ENCODE measurements at places on chromosomes 5 and 9. TPM values are rescaled to one million over a fixed set of nuclear protein-coding genes. Genes with fewer than 3 reads are reported as not detected.

DNA sequence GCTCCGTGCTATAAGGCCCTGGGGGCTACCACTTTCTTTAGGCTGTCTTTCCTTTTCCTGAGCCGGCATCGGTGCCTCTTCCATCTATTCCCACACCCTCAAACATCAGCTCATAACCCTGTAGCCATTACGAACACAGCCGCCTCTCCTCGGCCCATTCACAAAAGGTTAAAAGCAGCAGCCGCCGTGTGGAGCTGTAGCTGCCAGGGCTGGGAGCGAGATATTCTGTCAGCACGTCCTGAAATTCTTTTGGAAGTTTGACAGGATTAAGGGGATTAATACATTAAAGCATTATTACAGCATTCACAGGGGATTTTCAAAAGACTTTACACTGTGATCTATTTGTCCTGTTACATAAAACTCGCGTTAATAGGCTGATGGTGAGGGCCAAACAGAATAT, 428.2 kb downstream of the CDK5RAP2 start:
- no peak for DNase-seq

GRCh38 chr9:114170771-114171461, 15.6 kb downstream of the COL27A1 start:
- no peak for DNase-seq

DNA sequence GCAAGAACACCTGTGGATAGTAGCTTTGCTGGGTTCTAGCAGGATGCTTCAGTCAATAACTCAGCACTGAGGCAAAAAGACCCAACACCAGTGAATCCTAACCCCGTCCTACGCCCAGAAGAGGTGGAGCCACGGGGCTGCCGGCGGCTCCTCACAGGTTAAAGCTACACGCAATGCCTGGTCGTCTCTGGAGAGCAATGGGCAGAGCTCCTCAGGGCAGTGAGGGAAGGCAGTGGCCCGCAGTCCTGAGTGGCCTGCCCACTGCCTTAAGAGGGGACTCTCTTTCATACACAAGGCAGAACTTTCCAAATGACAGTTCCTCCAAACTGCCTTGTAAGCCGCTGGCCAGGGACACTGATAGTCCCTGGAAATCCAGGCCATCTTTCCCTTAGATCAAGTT, 244.2 kb upstream of the IRX2 start:
- DNase-seq, result no peak

- no peak for DNase-seq
Observed at GRCh38 chr9:13436591-13436990, 157.1 kb upstream of the MPDZ start.

DNA sequence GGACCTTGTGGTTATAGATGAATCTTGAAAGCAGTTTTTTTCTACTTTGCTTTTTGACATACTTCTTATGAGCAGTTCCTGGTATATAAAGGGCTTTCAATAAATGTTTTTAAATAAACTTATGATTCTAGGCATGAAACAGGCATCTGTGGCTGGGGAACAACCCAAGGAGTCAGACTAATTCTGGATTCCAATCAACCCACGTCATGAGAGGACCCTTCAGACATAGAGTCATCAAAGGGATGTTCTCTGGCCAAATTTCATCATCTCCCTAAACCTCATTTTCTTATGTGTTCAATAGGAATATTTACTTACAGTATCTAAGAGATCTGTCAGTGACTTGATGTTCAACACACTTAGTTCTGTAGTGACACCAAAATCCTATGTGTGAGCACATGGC, 243.8 kb upstream of the ZNF462 start:
- DNase-seq, result no peak

DNA sequence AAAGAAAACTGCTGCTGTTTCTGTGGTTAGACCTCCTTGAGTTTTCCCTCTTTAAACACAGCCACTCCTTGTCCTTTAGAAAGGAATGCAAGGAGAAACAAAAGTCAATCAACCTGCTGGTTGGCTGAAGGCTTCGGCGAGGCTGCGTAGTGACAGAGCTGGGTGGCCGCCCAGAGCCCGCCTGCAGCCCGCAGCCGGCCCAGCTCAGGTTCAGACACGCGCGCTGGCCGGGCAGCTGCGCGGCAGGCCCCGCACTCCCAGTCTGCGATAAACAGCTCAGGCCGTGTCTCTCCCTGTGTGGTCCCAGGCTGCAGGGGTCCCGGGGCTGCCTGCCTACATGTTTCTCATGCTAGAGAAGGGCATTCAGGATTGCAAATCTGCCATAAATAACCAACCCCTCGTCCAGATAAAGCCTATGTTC, 115.4 kb downstream of the HSD17B3 start:
- no peak for DNase-seq

- DNase-seq, result no peak
Observed at GRCh38 chr9:113427629-113428028, 17.1 kb downstream of the C9orf43 start.

- no peak for DNase-seq
Observed at GRCh38 chr9:38108326-38108725, 39.3 kb upstream of the SHB start.

- DNase-seq, result no peak
Observed at GRCh38 chr9:34928921-34929320, 29.2 kb upstream of the PHF24 start.

DNA sequence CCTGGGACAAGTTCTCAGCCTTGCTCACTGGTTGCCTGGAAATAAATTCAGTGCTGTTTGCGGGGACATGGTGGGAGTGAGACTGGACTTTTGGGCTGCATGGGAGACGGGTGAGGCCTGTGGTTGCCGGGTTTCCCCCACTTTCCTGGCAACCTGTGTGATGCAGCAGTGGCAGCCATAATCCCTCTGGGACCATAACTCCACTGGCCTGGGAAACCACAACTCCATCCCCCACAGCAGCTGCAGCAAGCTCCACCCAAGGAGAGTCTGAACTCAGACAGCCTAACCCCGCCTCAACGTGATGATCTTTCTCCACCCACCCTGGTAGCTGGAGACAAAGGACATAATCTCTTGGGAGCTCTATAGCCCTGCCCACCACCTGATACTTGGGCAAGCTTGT, 349.9 kb downstream of the PIK3R1 start:
- no peak for DNase-seq

DNA sequence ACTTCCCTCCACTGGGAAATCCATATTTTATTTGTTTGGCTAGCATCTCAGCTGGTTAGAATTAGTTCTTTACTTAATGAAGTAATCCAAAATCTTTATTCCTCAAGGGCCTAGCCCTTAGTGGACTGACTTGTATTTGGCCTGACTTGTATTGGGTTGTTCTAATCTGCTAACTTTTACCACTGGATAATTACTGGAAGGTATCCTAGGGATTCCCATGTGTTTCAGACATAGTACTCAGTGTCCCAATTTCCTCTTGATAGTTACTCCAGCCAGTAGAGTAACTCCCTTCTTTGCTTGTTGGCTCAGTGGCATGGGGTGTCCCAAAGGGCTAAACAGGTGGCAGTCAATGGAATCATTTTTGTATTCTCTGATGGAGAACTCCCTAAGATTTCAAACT, 156.0 kb downstream of the DCP2 start:
- no peak for DNase-seq

DNA sequence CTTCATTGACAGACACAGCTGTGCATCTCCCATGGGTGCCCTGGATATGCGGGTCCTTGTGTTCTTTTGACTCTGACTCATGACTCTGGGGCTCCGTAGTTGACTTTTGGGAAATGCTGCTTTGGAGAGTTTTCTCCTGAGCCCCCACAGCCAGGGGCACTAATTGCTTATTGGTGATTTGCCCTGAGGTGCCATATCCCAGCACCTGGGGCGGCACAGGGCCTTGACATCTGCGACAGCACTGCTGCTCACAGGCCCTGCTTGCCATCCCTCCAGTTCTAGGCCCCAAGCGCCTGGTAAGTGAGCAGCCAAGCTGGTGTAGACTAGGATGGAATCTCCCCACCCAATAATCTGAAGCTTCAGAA, 75.1 kb downstream of the AMBP start:
- DNase-seq, result no peak

- DNase-seq, result no peak
Observed at GRCh38 chr9:68949271-68950000, 64.5 kb downstream of the PRKACG start.

DNA sequence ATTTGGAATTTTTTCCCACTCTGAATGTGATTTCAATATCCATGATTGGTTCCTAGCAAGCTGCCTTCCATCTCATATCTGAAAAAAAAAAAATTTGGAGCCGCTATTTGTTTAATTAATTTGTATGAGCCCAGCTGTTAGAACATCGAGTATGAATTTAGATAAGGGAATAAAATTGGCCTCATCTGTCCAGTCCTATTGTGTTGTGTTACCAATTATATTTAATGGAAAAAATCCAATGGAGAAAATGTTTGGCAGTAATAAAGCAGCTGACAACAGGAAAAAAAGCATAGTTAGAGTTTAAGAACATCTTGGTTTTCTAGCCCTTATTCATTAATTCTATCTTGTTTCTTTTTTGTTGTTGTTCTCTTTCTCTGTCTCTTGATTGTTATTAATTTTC, 735.6 kb upstream of the RIOK2 start:
- DNase-seq, result no peak

GRCh38 chr5:11335881-11336760, 568.1 kb downstream of the CTNND2 start:
- DNase-seq, result no peak

GRCh38 chr9:134545543-134546245, 95.9 kb upstream of the COL5A1 start:
- no peak for DNase-seq

- DNase-seq, result no peak
Observed at GRCh38 chr5:41122459-41122858, 51.3 kb upstream of the MROH2B start.

DNA sequence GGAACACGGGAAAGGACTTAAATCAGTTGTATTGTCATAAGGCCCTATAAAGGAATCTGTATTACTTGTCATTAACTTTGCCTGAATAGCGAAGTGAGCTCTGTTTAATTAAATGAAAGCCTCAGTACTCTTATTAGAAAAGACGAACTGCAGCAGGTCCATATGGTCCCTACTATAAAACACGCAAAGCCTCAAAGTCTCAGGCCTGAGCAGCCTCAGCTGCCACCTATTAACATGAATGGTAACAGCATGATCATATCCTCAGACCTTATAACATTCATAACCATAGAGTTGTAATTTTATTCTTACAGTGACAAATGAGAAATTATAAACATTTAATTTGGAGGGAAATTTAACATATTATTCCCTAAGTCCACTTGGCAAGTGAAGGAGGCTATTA, 1113.7 kb upstream of the WWC1 start:
- no peak for DNase-seq

GRCh38 chr9:127059765-127060361, 62.6 kb downstream of the ANGPTL2 start:
- no peak for DNase-seq

GRCh38 chr5:78927657-78928282, 57.3 kb downstream of the ARSB start:
- DNase-seq, result peak; percentile 8

GRCh38 chr5:62419609-62420008, 7.0 kb downstream of the IPO11 start:
- no peak for DNase-seq

DNA sequence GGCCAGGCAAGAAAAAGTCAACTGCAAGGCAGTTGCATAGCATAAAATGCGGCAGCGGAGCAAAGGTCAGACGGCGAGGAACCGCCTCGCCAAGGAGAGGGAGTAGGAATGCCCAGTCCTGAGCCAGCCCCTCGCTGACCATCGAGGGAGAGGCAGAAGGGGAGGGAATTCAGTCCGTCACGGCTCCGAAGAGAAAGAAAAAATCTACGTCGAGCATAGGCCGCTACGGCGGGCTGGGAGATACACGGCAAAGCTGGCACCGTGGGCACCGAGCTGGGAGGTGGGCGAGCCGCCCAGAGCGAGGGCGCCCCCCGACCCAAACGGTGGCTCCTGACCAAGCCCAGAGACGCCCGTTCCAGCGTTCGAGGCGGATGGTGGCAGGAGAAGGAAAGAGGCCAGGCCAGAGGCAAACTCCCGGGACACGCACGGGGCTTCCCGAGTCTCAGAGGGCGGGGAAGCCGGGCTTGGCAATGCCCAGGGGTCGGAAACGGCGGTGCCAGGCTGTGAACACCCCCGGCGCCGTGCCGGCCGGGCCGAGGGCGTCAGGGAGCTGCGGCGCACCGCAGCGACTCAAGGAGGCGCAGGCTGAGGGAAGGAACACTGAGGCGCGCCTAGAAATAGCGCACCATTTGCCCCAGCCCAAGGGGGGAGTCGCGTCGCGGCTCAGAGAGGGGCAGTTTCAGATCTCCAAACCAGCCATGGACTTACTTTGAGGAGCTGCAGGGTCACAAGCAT, 518 bp downstream of the SPRY4 start:
- DNase-seq, result peak; percentile 52

Gene DIPK1B
- 64.7 TPM for total RNA-seq

Gene PCDHGA9
- 0.87 TPM for total RNA-seq

Gene SIL1
- 55.4 TPM for total RNA-seq

Gene LRRTM2
- 0.40 TPM for total RNA-seq

Gene UBTD2
- 14.7 TPM for total RNA-seq

Gene CNTNAP3B
- total RNA-seq, result 58.0 TPM

Gene FIBCD1
- not detected for total RNA-seq

Gene FBN2
- total RNA-seq, result 0.60 TPM

Gene SLIT3
- under 0.01 TPM for total RNA-seq
